ENCODE measurements at places on chromosomes 16 and 17. TPM values are rescaled to one million over a fixed set of nuclear protein-coding genes. Genes with fewer than 3 reads are reported as not detected.

DNA sequence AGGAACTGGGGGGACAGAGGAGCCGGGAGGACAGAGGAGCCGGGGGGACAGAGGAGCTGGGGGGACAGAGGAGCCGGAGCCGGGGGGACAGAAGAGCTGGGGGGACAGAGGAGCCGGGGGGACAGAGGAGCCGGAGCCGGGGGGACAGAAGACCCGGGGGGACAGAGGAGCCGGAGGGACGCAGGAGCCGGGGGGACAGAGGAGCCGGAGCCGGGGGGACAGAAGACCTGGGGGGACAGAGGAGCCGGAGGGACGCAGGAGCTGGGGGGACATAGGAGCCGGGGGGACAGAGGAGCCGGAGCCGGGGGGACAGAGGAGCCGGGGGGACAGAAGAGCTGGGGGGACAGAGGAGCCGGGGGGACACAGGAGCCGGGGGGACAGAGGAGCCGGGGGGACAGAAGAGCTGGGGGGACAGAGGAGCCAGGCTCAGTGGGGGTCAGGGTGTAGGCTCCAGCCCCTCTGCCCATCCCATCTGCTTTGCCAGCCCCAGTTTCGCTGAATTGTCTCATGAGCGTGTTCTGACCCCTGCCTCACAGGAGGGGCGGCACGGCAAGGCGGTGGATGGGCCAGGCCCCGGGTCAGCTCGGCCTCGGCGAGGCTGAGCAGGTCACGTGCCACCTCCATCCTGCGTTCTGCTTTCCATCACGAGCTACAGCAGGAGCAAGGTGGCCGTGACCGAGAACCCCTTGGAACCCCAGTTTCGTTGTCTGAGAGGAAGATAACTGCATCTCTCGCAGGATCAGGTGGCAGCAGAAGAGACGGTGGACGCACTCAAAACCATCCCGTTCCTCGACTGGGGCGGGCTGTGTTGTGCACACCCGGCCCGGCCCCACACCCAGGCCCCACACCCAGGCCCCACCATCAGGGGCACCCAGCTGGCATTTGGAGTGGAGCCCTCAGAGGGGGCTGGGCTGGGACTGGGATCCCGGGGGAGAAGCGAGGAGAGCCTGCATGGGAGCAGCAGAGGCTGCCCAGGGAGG lies 26.1 kb upstream of the CBFA2T3 start:
- H3K36me3 ChIP-seq = peaks cover 6% of the 10 kb centered on the region
- H3K27me3 ChIP-seq = peaks cover 5% of the 10 kb centered on the region
- no peak overlapping the region for H3K27ac ChIP-seq
- no peaks in the 10 kb centered on the region for H3K4me1 ChIP-seq

DNA sequence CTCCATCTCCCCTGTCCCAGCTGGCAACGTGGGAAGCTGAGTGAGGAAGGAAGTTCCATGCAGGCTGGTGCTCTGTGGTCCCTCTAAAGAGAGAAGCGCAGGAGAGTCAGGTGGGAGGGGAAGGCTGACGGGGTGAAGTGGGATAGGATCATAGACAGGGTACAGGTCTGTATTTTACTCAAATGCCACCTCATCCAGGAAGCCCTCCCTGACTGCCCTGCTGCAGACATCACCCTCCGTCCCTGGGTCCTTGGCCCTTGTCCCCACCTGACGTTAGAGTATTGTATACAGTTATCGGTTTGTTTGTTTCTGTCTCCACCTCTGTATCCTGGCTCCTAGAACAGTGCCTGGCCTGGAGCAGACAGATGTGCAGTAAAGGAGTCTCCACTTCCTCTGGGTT lies 11.7 kb downstream of the CANT1 start:
- H3K36me3 ChIP-seq = peaks cover 28% of the 10 kb centered on the region
- no peak for DNase-seq
- no peak overlapping the region for H3K4me3 ChIP-seq
- no peaks in the 10 kb centered on the region for H3K27me3 ChIP-seq

DNA sequence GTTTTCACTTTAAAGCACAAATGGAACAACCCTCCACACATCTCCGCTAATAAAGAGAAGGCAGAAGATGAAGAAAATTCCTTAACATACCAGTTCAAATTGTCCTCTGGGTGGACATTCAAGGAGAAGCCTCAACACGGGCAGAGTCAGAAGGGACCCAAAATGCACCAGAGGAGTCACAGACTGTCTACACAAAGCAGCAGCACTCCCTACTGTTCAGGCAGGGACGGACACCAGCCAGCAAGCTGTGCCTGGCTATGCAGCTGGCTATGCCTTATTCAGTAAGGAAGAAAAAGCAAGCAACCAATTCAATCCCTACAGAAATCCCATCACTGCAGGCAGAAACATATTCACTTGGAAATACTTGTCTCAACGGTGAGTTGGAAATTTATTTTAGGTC lies 8.1 kb downstream of the DNAJC7 start:
- H3K27me3 ChIP-seq = no peaks in the 10 kb centered on the region
- H3K27ac ChIP-seq = peak overlapping the region; percentile 82
- peak overlapping the region; percentile 76 for H3K4me3 ChIP-seq
- peaks cover 28% of the 10 kb centered on the region for H3K36me3 ChIP-seq
- H3K4me1 ChIP-seq = peaks cover 72% of the 10 kb centered on the region

Gene KRTAP9-4
- total RNA-seq = not detected

GRCh38 chr17:43025766-43026537 lies 921 bp downstream of the RND2 start:
- H3K27ac ChIP-seq = no peak overlapping the region
- H3K27me3 ChIP-seq = peaks cover 7% of the 10 kb centered on the region
- no peaks in the 10 kb centered on the region for H3K36me3 ChIP-seq
- no peak for DNase-seq
- peak overlapping the region; percentile 79 for H3K4me3 ChIP-seq

Gene SDR42E1
- not detected for total RNA-seq

GRCh38 chr17:79396696-79397095 lies 214.2 kb downstream of the RBFOX3 start:
- H3K4me1 ChIP-seq = peaks cover 11% of the 10 kb centered on the region
- H3K36me3 ChIP-seq = no peaks in the 10 kb centered on the region
- H3K27me3 ChIP-seq = peaks cover 49% of the 10 kb centered on the region
- H3K27ac ChIP-seq = no peak overlapping the region

DNA sequence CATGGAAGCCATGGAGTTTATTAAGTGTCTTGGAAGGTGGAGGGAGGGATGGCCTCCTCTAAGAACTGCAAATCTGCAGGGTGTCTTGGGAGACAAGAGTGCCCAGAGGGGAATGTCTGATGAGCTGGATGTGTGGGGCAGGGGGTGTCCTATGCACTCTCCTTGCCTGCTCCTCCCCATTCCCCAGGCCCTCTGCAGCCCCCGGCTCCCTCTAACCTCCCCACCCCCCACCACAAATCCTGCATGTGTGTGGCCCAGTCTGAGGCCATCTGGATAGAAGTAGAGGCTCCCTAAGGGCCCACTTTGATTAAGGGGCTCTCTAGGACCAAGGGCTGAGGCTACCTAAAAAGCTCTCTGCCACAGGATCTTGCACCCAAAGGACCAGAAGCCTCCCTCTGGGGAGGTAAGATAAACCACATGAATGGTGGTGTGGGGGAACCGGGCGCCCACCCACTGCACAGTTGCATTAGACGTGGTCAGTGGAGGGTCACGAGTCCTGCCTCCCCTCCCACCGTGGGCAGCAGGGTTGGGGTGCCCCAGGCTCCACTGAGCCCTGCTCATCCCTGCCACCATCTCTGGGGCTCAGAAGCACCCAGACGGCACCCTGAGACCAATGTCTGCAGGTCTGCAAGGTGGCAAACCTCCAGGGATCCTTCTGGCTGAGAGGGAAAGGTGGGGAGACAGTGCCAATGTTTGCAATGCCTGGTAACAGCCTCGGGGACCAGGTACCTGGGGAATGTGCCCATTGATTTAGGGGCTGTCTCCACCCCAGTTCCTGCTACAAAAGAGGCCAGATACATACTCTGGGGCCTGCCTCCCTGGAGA lies 618 bp downstream of the AANAT start:
- H3K36me3 ChIP-seq = no peaks in the 10 kb centered on the region
- peaks cover 6% of the 10 kb centered on the region for H3K27me3 ChIP-seq
- peaks cover 6% of the 10 kb centered on the region for H3K4me1 ChIP-seq
- H3K27ac ChIP-seq = no peak overlapping the region
- DNase-seq = no peak

Gene LRRC75A
- total RNA-seq = 0.22 TPM

DNA sequence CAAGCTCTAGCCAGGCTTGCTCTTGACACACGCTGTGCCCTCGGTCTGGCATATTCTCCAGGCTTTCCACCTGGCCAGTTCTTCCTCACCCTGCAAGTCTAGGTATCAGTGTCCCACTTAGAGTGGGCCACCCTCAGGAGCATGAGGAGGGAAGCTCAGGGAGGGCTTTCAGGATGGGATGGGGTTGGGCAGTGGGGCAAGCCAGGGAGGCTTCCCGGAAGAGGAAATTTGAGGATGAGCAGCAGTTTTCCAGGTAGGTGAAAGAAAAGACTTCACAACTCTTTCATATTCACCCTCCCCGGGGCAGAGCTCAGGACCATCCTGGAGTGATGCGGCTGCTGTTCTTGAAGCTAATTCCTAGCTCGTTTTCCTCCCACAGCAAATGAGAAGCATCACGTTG lies 14.5 kb upstream of the LDHD start:
- H3K27ac ChIP-seq = no peak overlapping the region
- H3K27me3 ChIP-seq = peaks cover 19% of the 10 kb centered on the region
- no peak overlapping the region for H3K4me3 ChIP-seq
- peaks cover 13% of the 10 kb centered on the region for H3K36me3 ChIP-seq

Gene SOST
- not detected for total RNA-seq

Gene OR1F1
- not detected for total RNA-seq

GRCh38 chr17:15290605-15291004 lies 25.5 kb upstream of the PMP22 start:
- no peaks in the 10 kb centered on the region for H3K36me3 ChIP-seq
- DNase-seq = peak; percentile 58
- no peak overlapping the region for H3K4me3 ChIP-seq
- H3K27me3 ChIP-seq = peaks cover 5% of the 10 kb centered on the region
- H3K4me1 ChIP-seq = peaks cover 42% of the 10 kb centered on the region
- H3K27ac ChIP-seq = peak overlapping the region; percentile 76

DNA sequence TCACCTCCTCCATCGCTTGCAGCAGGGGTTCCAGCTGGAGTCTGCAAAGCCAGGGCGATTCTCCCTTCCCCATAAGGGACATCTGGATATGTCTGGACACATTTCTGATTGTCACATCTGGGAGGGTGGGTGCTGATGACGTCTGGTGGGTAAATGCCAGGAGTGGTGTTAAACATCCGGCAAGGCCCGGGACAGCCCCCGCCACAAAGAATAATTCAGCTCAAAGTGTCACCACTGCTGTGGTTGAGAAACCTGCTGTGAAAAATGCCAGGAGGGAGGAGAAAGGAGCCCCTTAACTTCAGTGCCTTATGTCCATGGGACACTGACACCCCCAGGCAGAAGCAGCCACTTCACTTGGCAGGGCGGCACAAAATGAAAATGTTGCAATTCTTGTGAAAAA lies 179.4 kb upstream of the SDK2 start:
- no peak for DNase-seq
- no peak overlapping the region for H3K27ac ChIP-seq
- 0 out of 2 replicates have a peak, but pooled peaks cover 1% of the 10 kb centered on the region for H3K36me3 ChIP-seq
- H3K27me3 ChIP-seq = peaks cover 3% of the 10 kb centered on the region

Gene CD300E
- total RNA-seq = not detected

Gene PTX4
- not detected for total RNA-seq

Gene TNFRSF13B
- not detected for total RNA-seq

GRCh38 chr17:80377798-80378197 lies 37.2 kb upstream of the ENDOV start:
- no peak overlapping the region for H3K4me3 ChIP-seq
- DNase-seq = no peak
- H3K27me3 ChIP-seq = peaks cover 2% of the 10 kb centered on the region
- H3K27ac ChIP-seq = no peak overlapping the region
- H3K36me3 ChIP-seq = peaks cover 36% of the 10 kb centered on the region

DNA sequence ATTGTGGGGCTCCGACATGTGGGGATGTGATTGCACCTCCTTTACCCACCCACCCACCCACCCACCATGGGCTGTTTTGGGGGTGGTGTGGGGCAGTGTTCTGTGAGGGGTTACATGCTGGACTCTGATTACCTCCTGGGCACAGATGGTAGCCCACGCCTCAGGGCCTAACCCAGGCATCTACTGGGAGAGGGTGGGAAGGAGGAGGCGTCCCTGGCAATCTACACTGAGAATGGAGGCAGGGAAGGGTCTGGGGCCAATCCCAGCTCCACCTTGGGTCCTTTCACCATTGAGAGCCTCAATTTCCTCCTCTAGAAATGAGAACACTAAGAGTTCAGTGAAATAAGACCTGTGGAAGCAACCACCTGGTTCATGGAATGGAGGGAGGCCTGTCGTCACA lies 11.7 kb upstream of the DOK4 start:
- H3K4me3 ChIP-seq = no peak overlapping the region
- H3K27ac ChIP-seq = no peak overlapping the region
- H3K36me3 ChIP-seq = no peaks in the 10 kb centered on the region

Gene PRR15L
- total RNA-seq = not detected

DNA sequence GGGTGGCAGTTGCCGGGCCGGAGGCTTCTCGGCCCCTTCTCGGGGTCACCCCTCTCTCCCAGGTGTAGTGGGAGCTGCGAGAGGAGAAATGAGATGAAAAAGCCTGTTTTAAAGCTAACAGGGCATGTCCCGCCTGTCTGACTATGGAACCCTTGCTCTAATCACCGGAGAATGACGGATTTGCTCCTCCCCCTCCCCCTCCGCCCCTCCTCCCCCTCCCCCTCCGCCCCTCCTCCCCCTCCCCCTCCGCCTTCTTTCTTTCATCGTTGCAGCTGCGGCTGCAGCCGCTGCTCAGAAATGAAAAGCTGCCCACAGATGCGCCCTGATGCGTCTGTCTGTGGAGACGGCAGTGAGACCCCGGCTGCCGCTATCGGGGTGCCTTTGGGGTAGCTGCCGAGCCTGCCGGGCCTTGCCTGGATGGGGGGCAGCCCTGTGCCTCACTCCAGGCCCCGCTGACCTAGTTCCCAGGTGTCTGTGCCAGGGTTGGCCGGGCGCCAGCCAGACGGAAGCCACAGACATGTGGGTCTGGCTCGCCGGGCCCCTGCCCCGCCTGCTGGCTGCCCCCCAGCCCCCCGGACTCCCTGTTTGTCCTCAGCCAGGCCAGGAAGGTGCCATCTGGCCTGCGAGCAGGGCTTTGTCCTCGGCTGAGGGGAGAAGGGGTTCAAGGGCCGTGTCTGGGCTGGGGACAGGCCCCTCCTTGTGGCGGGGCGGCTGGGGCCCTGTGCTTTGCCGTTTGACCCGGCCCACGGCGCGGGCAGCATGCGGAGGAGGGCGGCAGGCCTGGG lies 37.7 kb downstream of the GINS2 start:
- H3K36me3 ChIP-seq = no peaks in the 10 kb centered on the region
- DNase-seq = no peak

GRCh38 chr16:3949946-3950342 lies 69.4 kb upstream of the CREBBP start:
- peak overlapping the region; percentile 92 for H3K4me3 ChIP-seq
- peaks cover 55% of the 10 kb centered on the region for H3K4me1 ChIP-seq
- DNase-seq = no peak
- H3K27ac ChIP-seq = peak overlapping the region; percentile 99
- H3K27me3 ChIP-seq = peaks cover 2% of the 10 kb centered on the region
- peaks cover 13% of the 10 kb centered on the region for H3K36me3 ChIP-seq

GRCh38 chr17:56835264-56835585 lies 1.3 kb downstream of the DGKE start:
- H3K36me3 ChIP-seq = peaks cover 20% of the 10 kb centered on the region
- H3K4me1 ChIP-seq = peaks cover 65% of the 10 kb centered on the region
- peak overlapping the region; percentile 66 for H3K27ac ChIP-seq
- no peak for DNase-seq
- no peaks in the 10 kb centered on the region for H3K27me3 ChIP-seq

Gene GRAP
- not detected for total RNA-seq

GRCh38 chr17:81484195-81484979 lies 28.2 kb downstream of the ACTG1 start:
- no peak overlapping the region for H3K27ac ChIP-seq
- peaks cover 15% of the 10 kb centered on the region for H3K4me1 ChIP-seq
- no peaks in the 10 kb centered on the region for H3K36me3 ChIP-seq
- peaks cover 3% of the 10 kb centered on the region for H3K27me3 ChIP-seq
